ENCODE measurements at places on chromosomes 2 and 18.
A peak's percentile ranks its signal among the peaks of the same experiment; 100 is the strongest.

- DNase-seq: no peak
Observed at GRCh38 chr18:23827681-23828080, 138.4 kb downstream of the LAMA3 start.

DNA sequence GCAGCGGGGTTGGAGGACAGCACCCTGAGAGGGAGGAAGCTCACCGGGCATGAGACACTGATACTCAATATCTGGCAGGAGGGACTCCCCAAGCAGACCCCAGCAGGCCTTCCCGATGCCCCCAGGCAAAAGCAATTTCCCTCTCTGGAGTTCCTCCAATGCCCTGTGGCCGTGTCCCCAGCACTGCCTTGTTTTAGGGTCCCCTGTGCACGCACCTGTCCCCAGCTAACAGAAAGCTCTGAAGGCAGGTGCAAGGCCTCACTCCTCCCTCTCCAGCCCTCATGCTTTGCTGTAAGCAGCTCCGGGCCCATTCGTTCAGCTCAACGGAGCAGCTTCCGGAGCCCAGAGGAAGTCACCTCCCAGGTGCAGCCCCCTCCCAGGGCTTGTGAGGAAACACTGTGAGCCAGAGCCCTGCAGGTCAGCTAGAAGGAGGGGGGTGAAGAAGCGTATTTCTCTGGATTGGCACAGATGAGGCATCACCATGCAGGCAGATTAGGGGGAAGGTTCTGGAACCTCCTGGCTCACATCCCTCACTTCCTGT is 50.3 kb upstream of the ID2 start:
- DNase-seq: no peak

DNA sequence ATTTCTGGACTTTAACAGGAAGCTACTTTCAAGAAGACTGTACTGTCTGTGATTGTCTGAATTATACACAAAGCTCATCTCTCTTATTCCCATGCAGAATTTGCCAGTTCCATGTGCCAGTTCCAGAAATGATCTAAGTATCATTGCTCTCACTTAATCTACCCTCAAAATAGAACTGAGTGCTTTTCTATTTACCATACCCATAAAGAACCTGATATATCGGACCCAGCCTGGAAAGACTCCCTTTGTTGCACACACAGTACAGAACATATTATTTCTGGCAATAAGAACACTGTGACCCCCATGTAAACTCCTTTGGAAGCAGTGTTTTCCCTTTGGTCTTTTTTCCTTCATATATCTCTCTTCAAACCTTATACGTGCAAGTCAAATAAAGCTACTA is 102.3 kb upstream of the TTN start:
- DNase-seq: no peak

DNA sequence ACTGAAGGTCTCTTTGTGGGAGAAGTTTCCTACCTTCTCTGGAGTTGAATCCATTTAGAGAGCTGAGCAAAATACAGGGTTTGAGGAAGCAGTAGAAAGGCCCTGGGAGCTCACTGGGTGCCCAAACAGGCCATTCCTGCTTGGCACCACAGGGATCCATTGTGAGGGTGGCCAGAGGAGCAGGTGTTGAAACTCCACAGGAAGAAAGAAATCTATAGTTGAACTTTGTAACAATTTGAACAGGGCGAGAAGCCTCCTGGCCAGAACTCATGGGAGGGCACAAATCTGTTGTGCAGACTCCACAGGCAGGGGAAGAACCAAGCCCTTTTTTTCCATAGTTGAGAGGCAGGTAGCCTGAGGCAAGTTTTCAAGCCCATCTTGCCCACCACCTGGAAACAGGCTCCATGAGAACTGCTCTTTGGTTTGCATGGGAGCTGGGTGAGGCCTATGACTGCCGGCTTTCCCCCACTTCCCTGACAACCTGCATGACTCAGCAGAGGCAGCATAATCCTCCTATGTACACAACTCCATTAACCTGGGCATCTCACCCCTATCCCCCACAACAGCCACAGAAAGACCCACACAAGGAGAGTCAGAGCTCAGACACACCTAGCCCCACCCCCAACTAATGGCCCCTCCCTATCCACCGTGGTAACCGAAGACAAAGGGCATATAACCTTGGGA is 1053.0 kb downstream of the TSN start:
- DNase-seq: no peak

- DNase-seq: no peak
Observed at GRCh38 chr18:67359873-67360838, 156.4 kb downstream of the DSEL start.

- no peak for DNase-seq
Observed at GRCh38 chr2:127508023-127508630, 18.2 kb downstream of the IWS1 start.

DNA sequence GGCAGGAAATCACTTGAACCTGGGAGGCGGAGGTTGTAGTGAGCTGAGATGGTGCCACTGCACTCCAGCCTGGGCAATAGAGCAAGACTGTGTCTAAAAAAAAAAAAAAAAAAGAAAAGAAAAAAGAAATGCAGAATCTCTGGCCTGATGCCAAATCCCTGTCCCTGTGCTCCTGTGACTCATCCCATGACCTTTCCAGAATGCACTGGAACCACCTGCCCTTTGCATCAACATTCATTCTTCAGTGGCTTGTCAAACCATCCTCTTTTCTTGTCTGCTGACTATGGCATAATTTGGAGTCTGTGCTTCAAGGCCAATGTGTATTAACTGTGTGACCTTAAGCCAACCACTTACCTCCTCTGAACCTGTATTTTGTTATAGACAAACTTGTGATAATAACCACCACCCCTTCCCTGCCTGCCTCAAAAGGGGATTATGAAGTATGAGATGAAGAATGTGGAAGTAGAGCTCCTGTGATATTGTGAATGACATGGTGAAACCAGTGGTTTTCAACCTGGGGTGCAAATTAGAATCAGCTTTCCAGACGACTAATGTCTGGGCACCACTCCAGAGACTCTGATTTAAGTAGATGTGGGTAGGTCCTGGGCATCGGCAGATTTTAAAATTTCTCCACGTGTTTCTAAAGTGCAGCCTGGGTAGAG is 189.3 kb downstream of the CLIP4 start:
- no peak for DNase-seq

DNA sequence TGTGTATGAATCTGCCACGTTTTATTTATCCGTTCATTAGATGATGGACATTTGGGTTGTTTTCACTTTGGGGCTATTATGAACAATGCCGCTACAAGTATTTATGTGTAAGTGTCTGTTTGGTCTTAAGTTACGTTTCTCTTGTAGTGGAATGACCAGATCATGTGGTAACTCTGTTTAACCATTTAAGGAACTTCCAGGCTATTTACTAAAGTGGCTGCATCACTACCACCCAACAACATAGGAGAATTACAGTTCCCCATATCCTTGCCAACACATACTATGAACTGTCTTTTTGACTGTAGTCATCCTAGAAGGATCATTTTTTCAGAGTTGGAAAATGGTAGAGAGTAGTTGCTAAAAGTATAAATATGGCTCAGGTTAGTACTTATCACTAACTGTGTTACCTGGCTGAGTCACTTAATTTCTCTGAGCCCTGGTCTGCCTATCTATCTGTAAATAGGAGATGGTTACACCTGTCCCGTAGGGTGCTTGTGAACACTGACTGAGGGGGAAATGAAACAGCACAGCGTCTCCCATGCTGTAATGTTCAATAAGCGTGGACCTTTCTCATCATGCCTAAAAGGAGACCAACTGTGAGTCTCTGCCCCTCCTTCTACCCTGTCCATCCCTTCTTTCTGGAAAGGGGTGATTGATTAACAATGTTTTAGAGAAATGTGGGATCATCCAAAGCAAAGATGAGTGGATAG is 103.1 kb downstream of the SH3RF3 start:
- DNase-seq: no peak

- DNase-seq: no peak
Observed at GRCh38 chr2:23127465-23127864, 257.5 kb upstream of the KLHL29 start.

DNA sequence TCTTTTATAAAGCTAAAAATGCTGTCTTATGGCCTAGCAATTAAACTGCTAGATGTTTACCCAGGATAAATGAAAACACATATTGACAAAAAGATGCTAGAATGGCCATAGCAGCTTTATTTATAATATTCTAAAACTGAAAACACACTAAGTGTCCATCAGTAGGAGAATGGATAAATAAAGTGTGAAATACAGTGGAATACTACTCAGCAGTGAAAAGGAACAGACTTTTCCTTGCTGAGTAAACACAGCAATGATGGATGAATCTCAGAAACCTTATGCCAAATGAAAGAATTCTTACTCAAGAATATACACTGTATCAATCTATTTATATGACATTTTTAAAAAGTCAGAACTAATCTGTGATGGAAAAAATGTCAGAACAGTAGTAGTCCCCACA is 33.2 kb downstream of the DDX1 start:
- no peak for DNase-seq

DNA sequence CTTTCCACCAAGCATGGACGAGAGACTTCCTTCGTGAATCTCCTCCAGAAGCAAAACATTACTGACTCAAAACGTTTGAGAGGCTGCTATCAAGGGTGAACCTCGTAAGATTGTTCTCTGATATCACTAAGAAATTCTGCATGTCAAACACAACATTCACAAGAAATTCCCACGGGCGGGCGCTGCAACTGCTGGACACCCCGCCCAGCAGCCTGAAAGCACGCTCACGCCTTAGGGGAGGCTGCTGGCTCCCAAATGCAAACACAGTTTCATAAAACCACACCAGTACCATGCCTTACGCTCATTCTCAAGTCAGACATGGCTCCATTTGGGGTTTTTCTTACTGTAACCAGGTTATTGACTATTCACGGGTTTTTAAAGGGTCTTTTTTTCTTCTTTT is 39.0 kb downstream of the MBP start:
- no peak for DNase-seq

- no peak for DNase-seq
Observed at GRCh38 chr18:76545433-76546087, 50.5 kb upstream of the ZNF516 start.

GRCh38 chr2:96509114-96509846 is 4.1 kb upstream of the NEURL3 start:
- peak; percentile 70 for DNase-seq

- DNase-seq: no peak
Observed at GRCh38 chr2:54479424-54479823, 23.3 kb downstream of the SPTBN1 start.

- no peak for DNase-seq
Observed at GRCh38 chr2:163834221-163834620, 98.4 kb upstream of the FIGN start.

- DNase-seq: no peak
Observed at GRCh38 chr2:221569871-221570270, 2.2 kb downstream of the EPHA4 start.

DNA sequence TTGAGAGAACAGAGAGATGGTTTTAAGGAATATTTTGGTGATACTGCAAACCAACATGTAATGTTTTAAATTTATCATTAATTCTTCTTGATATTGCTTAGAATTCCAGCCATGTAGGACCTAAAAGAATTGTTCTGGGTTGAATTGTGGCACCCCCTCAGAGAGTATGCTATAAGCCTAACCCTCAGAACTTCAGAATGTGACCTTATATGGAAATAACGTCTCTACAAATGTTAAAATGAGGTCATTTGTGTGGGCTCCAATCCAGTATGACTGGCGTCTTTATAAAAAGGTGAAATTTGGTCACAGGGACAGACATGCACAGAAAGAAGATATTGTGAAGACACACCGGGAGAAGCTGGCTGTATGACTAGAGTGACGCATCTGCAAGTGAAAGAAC is 193.6 kb downstream of the NRXN1 start:
- no peak for DNase-seq

DNA sequence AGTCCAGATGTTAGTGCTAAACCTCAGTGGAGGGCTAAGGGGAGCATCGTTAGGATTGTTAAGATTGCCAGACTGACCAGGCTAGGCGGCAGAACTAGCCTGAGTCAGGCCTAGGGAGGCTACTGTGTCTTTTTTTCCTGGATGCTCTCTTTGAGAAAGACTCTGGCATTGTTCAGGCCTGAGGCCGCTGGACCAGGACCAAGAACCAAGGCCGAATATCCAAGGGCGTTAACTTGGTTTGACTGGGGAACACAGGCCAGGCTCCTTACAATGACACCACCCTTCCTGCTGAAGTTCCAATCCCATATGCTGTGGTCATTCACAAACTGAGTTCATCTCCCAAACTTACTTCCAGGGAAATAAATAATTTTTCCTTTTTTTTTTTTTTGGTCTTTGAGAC is 10.6 kb downstream of the HTRA2 start:
- DNase-seq: no peak

GRCh38 chr2:48145845-48146452 is 239.7 kb upstream of the FBXO11 start:
- DNase-seq: no peak

GRCh38 chr2:112601754-112602153 is 17.3 kb downstream of the CHCHD5 start:
- DNase-seq: no peak

DNA sequence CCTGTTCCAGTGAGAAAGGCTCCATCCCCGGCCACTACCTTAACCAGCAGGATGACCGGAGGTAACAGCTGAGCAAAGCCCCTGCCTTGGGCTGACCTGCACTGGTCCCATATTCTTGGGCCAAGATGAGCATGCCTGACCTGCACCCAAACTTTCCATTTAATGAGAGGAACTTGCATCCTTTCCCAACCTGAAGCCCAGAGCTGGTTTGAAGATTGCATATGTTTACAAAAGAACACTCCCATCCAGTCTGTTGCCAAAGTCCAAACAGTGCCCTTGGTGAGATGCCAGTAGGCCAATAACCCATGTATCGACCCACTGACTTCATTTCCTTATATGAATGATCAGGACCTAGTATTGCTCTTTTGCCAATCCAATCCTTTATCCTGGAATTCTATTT is 5.5 kb upstream of the NPAS2 start:
- no peak for DNase-seq

GRCh38 chr2:74843899-74844298 is 10.0 kb downstream of the HK2 start:
- DNase-seq: no peak

DNA sequence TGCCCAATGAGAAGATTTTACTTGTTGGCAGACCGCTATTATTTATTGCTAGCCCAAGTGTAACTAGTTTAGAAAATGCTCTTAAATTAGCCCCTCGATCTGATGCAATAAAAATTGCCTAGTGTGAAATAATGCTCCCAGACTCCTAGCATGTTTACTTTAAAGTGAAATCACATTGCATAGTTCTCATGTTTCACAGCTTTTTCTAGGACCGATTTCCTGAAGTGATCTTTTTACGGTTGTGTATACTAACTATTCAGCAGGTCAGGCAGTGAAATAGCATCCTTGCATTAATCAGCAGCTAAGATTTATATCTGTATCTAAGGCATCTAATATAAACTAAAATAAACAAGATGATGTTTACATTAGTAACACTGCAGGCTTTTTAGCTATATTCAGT is 52.4 kb downstream of the PMS1 start:
- DNase-seq: no peak

GRCh38 chr18:57900906-57901435 is 97.9 kb upstream of the ATP8B1 start:
- DNase-seq: no peak

- peak; percentile 93 for DNase-seq
Observed at GRCh38 chr2:3257166-3257565, 120.5 kb downstream of the EIPR1 start.

- DNase-seq: no peak
Observed at GRCh38 chr2:20650393-20650876, 463 bp downstream of the HS1BP3 start.

Measured in NCI-H526 treated with DMSO at 0.1 percent for 48 hours (cell line).